ENCODE measurements at places on chromosomes 6 and 20. TPM values are rescaled to one million over a fixed set of nuclear protein-coding genes. Genes with fewer than 3 reads are reported as not detected.

GRCh38 chr6:143007646-143008045 is 53.0 kb upstream of the AIG1 start:
- no peaks in the 10 kb centered on the region for H3K36me3 ChIP-seq
- no peaks in the 10 kb centered on the region for H3K27me3 ChIP-seq
- no peaks in the 10 kb centered on the region for H3K4me1 ChIP-seq
- H3K27ac ChIP-seq, result no peak overlapping the region

DNA sequence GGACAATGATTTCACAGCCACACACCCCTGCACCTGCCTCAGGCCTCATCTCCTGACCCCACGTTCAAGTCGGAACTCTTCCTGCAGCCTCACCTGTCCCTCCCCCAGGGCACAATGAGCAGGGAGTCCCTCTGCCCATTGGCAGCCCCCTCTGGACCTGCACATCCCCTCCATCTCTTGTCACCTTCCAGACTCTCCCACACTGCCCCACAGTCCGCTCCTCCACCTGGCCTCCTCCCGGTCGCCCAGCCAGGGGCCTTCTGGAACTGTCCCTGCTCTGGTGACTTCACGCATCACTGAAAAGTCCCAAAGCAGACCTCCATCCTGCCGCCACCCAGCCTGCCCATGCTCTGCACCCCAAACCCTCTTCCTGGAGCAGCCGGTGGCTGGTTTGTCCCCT is 4.7 kb downstream of the CTSZ start:
- H3K4me3 ChIP-seq, result no peak overlapping the region
- H3K36me3 ChIP-seq, result peaks cover 4% of the 10 kb centered on the region
- DNase-seq, result no peak
- H3K27ac ChIP-seq, result no peak overlapping the region

- no peaks in the 10 kb centered on the region for H3K27me3 ChIP-seq
- H3K4me1 ChIP-seq, result no peaks in the 10 kb centered on the region
- no peaks in the 10 kb centered on the region for H3K36me3 ChIP-seq
- no peak overlapping the region for H3K27ac ChIP-seq
Observed at GRCh38 chr6:170505306-170505705, 47.8 kb downstream of the PSMB1 start.

GRCh38 chr20:46152824-46153586 is 34.9 kb downstream of the CD40 start:
- H3K4me3 ChIP-seq, result no peak overlapping the region
- no peaks in the 10 kb centered on the region for H3K27me3 ChIP-seq
- no peak for DNase-seq
- H3K4me1 ChIP-seq, result no peaks in the 10 kb centered on the region
- H3K36me3 ChIP-seq, result no peaks in the 10 kb centered on the region
- H3K27ac ChIP-seq, result no peak overlapping the region

- H3K36me3 ChIP-seq, result no peaks in the 10 kb centered on the region
- H3K4me1 ChIP-seq, result peaks cover 11% of the 10 kb centered on the region
- H3K27ac ChIP-seq, result no peak overlapping the region
- H3K27me3 ChIP-seq, result no peaks in the 10 kb centered on the region
Observed at GRCh38 chr20:362271-363254, 15.7 kb downstream of the NRSN2 start.

The AIF1 gene
- polyA plus RNA-seq, result 198 TPM

The GABRR1 gene
- 0.07 TPM for polyA plus RNA-seq

The CST5 gene
- 0.98 TPM for polyA plus RNA-seq

The CASS4 gene
- 3.7 TPM for polyA plus RNA-seq

Data from thymus (tissue), 14 donors.